ENCODE measurements at places on chromosomes 3 and 15.

DNA sequence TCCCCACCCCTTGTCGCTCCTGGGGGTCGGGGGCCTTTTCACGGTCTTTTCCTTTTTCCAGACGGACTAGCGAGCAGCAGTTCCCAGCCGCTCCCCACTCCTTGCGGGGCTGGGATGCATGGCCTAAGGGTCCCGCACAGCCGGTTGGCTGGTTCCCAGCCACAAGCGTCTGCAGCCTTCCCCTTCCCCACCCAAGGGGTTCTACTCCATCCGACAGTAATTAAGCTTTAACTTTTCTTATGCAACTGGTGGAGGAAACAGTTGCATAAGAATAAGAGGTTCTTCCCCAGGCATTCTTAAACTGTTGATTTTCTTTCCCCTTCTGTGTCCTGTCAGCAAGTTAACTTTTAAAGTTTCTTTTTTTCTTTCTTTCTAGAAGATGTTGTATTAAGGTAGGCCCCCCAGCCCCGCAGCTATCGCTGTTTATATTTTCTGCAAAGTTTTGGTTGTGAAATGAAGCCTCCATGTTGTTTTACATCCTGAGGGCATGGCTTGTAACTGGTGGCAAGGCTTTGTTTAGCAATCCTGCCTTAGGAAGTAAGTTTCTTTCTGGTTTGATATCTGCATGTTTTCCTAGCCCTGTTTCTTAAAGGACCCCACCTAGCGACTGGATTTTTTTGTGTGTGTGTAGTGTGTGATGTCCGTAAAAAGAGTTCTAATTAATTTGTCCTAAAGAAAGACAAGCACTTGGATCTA lies 207.5 kb downstream of the ZNF385D start:
- DNase-seq = no peak

- no peak for DNase-seq
These were observed 86.0 kb upstream of the TBC1D5 start for GRCh38 chr3:17828388-17828787.

DNA sequence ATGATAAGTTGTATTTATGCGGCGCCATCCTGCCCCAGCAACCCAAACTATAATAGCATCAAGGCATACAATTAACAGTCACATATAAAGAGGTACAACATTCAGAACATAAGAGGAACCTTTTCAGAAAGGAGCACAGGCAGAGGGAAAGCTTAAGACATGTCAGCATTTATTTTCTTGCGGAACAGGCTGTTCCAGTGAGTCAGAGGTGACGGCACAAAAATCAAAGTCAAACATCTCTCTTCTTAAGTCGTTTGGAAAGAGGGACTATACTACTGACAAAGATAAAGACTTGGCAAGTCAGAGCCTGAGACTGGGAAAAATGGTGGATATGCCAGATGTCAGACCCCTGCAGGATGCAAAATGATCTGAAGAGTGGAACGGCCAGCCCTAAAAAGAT lies 128.4 kb downstream of the CTNNB1 start:
- DNase-seq = no peak

DNA sequence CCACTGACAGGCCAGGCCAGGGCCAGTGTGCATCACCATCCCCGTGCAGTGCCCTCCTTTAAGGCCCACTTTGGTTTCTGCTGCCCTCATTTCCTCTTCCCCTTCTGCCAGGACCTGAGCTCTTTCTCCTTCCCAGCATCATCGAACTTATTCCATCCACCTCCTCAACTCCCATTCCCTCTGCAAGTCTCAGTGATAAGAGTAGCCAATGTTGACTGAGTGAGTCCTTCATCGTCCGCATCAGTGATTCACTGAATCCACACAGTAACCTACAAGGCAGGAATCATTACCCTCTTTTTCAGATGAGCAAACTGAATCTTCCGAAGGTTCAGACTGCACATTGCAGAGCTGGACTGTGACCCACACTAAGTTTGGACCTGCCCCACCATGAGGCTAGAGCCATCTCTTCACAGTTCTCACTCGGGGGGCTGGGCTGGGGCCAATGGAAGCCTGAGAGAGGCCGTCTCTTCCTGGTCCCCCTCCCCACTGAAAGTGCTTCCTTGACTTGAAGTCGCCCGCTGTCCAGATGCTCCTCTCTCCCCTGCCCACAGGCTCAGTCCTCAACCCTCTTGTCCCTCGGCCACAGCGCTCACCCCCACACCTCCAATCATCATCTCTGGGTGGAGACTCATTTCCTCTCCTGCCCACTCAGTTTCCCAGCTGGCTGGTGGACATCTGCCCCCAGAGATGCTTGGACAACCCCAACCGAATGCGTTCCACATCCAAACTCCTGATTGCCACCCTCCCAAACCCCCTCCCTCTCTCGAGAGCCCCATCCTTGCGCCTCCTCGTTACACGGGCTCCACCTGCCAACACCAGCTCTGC lies 15.2 kb upstream of the ANPEP start:
- no peak for DNase-seq

DNA sequence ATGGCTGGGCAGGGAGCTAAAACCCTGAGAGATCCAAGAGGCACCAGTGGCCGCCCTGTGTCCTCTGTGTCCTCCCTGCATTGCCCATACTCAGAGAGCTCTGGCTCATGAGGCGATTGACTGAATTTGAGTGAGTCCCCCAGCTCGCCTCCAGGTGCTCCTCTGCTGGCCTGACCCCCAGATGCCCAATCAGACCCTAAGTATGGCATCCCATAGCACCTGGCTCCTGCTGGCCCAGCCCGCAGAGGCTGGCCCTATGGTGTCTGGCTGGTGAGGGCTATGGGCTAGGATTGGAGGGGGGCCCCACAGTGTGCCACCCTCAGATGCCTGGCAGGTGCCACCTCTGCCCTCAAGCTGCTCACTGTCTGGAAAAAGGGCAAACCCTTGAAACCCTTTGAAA lies 1.6 kb upstream of the TKT start:
- no peak for DNase-seq

DNA sequence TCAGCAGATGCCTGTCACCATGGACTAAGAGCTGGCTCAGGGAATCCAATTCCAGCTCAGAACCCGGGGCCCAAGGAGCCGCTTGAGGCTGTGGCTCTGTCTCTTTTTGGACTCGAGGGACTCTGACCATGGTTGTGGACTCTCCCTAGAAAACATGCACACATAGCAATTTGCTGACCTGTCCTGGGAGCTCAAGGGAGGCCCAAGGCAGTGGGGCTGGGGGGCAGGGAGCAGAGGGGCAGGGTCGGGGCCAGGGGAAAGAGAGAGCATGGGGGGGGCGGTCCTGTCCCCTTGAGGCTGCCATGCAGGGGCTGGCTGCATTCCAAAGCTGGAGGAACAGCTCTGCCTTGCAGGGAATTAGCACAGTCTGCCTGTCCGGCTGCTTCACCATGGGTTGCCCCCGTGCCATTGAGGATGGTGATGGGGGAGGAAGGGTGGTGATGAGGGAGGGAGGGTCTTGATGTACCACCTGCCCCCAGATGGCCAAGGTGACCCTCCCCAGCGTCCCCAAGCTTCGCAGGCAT lies 190.1 kb downstream of the GOLGA6L6 start:
- no peak for DNase-seq

DNA sequence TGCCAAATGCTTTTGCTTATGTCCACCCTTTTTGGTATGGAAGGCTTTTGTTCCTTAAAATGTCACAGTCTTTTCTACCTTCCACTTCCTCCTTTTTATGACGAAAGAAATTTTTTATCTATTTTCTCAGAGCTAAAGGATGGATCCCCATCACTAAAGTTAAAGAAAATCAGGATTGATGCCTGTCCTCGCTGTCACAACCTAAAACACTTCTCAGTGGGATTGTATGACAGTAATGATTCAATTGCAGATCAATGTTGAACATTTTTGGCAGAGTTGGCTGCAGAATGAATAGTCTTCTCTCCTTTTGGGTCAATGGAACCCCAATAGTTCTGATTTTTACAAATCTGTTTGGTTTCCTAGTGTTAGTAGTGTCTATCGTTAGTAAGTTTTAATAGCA lies 549.8 kb upstream of the ROBO2 start:
- no peak for DNase-seq

DNA sequence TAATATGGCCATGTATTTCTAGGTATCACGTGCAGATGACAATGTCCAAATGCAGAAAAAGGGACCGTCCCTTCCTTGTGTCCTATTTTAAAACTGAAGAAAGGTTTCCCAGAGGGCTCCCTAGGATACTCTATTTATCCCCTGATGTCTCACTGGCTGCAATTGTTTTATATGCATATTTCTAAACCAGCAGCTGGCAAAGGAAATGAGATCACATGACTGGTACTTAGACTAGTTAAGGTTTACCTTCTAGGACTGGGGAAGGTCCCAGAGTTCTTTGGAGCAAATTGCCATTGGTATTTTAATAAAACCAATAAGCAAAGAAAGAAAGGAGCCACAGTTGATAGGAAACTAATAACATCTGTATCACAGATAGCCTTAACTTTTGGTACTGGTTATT lies 29.5 kb downstream of the GTF2E1 start:
- DNase-seq = no peak

- no peak for DNase-seq
These were observed 73.0 kb upstream of the GLCE start for GRCh38 chr15:69087366-69087976.

DNA sequence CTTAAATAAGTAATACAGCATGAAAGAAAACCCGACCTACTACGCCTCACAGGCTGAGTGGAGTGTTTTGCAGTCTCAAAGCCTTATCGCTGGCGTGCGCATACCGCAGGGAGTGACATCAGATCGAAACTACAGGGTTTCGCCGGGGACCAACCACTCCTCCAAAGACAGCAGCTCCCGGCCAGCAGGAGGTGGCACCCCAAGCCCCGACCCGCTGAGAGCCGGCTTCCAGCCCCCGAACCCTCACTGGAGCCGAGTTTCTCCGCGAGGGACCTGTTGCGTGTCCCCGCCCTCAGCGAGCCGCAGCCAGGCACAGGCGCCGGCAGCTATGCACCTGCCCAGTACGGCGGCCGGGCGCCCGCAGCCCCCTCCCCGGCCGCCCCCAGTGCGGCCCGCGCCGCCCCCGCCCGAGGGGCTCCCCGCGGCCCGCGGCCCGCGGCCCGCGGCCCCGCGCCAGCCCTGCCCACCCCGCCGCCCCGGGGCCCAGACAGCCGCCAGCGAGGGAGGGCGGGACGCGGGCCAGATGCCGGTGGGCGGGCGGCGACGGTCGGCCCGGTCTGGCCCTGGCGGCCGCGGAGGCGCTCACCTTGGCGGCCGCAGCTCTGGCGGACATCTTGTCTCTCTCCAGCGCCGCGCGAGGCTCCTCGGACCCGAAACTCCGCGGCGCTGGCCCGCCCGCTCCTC lies 710 bp downstream of the TJP1 start:
- DNase-seq = no peak

DNA sequence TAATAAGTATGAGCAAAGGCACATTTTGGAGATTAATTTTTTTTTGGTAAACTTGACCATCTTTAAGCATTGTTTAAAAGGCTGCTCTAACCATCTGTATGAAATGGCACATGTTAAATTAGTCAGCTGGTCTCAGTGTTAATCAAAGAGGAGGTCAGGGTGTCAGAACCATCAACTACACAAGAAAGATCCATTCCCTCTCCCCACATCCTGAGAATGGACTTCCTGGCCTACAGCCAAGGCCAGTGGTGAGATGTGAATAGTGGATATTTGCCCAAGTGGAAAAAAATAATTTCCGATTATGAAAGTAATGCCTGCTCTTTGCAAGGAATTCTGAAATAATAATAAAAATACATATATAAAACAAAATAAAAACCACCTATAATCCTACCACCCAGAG lies 641.7 kb downstream of the NR2F2 start:
- DNase-seq = no peak

GRCh38 chr15:91872356-91873137 lies 19.0 kb downstream of the SLCO3A1 start:
- DNase-seq = no peak

DNA sequence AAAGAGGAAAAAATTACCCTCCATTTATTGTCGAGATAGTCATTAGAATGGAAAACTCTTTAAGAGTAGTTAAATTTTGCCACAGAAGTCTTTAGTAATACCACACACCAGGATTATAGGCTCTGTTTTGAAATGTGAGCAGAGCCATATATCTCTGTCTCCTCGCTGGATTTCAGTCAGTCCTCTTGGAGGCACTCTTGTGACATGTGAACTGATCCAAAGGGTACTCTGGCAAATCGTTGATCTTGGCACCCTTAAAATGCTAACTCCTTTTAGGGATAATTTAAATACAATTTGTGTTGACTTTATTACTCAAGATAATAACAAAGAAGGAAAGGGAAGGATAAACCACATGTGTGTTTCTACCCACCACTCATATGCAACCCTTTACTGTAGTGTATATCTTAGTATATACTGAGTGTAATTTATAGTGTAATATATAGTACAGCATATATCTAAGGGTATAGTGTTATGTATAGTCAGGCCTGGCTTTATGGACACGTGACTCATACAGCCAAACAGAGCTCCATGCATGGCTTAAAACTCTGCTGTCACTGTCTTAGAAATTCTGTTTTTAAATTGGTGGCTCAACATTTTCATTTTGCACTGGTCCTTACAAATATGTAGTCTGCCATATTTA lies 12.3 kb upstream of the KPNA4 start:
- DNase-seq = no peak

- DNase-seq = no peak
These were observed 43.8 kb upstream of the SCAANT1 start for GRCh38 chr3:63955830-63956545.

DNA sequence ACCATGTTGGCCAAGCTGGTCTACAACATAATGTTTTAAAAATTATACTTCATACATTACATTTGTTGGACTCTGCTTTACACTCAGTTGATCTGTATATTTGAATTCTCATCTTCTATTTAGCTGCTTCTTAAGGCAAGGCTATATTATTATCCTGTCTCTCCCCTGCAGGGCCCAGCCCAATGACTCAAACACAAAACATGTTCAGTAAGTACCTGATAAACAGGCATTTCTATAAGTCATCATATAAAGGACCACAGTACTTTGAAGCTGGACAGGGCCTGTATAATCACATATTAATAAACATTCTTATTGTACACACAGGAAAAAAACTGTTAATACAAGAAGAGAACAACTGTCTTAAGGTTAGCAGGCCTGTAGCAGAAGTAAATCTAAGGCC lies 36.2 kb downstream of the NGLY1 start:
- DNase-seq = no peak

GRCh38 chr3:127819656-127820055 lies 2.7 kb downstream of the MGLL start:
- DNase-seq = no peak

- DNase-seq = no peak
These were observed 21.5 kb downstream of the CFAP161 start for GRCh38 chr15:81155375-81156218.

GRCh38 chr3:7332696-7333095 lies 471.8 kb downstream of the GRM7 start:
- DNase-seq = no peak

- DNase-seq = no peak
These were observed 55.9 kb upstream of the MEF2A start for GRCh38 chr15:99509686-99510461.

DNA sequence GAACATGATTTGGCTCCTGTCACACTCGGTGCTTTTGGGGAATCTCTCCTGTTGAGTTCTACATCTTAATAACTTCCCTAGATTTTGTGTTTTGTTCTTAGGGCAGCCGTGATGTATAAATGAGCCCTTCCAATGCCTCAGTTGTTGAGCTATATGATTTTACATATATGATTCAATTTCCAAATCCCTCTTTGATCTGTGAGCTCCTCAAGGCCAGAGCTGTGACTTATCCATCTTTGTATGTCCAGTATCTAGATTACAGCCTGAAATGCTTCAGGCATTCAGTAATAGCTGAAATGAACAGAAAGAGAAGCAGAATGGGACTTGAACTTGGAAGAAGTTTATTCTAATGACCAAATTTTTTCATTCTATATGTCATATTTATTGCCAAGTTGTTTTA lies 26.6 kb downstream of the CGGBP1 start:
- DNase-seq = no peak
